CD4-positive, alpha-beta T cell (primary cell): ENCODE measurements at places on chromosomes 1 and 21.
A peak's percentile ranks its signal among the peaks of the same experiment; 100 is the strongest.

DNA sequence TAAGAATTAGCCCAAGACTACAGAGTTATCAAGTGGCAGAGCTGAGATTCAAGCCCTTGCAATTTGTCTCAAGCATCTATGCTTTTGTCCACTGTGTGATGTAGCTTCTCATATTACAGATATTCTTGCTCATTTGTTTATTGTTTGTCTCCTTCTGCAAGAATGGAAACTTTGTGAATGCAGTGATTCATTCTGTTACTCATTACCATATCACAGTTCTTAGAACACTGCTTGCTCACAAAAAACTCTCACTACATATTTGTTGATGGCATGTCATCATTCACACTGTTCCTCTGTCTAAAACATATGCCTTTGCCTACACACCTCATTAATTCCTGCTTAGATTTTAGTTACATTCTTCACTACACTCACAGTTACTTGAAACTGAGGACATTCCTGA, 1198.9 kb downstream of the PLA2G4A start:
- DNase-seq: no peak

DNA sequence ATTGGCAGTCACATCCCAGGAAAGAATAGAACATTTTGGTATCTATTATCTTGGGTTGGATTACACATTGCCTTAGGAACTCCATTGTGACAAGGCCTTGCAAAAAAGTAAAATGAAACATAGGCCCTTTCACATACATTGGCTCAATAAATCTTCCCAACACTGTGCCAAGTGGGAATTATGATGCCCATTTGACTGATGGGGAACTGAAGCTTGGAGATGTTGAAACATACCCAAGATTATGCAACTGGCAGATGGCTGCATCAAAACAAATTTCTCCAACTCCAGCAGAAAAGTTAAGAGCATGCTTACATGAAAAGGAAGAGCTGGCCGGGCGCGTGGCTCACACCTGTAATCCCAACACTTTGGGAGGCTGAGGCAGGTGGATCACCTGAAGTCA, 26.9 kb downstream of the PLEKHO1 start:
- DNase-seq: no peak

DNA sequence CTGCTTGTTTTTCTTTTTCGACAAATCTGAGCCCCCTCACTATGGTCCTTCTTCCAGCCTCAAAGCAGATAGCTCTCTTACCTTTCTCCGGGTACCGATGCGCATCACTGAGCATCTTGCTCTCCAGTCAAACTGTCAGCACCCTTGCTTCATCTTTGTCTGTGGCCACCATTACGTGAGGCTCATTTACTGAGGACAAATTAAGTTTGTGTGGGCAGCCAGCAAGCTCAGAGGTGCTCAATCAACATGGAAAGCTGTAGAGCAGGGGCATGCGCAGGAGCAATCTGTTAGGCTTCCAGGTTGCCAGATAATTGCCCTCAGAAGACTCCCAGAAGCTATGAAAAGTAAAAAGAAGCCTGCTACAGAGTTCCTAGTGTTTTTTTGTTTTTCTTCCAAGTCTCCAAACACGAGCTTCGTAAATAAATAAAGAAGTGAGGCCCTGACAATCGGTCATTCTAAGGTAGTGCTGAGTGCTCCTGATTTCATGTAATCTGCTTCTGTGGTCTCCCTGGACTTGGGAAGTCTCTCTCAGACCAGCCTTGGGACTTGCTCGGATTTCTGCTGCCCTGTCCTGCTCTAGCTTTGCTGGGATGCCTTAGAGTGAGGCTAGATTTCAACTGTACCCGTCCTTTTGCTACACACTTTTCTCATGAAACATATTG, 1.8 kb downstream of the C1orf53 start:
- DNase-seq: no peak

GRCh38 chr1:24643363-24644099, 429 bp downstream of the SRRM1 start:
- DNase-seq: no peak

GRCh38 chr21:36122977-36123376, 11.9 kb upstream of the CBR3 start:
- no peak for DNase-seq

DNA sequence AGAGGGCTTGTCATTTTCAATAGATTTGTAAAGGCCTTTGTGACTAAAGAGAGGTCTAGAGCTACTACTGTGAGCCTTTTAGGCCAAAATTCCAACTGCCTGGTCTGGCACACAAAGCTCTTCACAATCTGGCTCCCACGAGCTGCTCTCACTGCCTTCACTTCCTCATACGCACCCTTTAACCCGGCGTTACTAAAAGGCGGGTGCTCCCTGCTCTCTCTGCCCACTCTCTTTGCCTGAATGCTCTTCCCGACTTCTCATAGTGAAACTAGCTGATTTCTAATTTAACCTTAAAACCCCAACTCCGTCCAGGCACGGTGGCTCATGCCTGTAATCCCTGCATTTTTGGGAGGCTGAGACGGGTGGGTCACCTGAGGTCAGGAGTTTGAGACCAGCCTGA, 14.2 kb downstream of the BSDC1 start:
- no peak for DNase-seq

DNA sequence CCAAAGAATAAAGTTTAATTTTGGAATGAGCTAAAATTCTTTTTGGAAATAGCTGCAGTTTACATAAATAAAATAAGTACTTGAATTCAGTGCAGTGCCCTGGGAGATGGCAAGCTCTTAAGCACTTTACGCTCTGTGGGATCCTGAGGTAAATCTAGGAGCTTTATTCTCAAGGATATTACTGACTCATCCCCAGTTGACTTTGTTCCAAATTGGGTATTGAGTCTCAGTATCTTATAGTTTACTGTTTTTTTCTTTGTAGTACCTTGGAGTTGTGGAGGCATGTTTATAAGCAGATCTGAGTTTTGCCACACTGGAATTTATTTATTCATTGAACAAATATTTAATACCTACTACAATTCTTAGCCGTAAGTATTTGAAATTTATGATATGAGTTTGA, 27.4 kb upstream of the HRNR start:
- DNase-seq: no peak

DNA sequence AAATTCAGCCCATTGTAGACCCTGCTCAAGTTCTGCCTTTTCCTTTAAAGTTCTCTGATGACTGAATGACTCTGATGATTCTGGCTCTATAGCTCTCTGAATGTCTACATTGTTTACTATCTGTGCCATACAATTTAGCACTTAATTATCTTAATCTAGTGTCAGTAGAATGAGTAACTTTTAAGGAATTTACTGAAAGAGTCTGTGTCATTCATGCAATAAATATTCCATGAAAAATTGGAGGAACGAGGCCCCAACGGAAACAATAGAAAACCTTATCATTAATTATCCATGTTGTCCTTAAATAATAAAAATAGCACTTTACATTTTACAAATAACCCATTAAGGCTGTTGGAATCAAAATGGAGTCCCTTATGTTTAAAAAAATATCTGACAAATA, 77.8 kb downstream of the SLC44A5 start:
- no peak for DNase-seq

GRCh38 chr1:30756545-30757351, 826 bp downstream of the LAPTM5 start:
- DNase-seq: peak; percentile 48

DNA sequence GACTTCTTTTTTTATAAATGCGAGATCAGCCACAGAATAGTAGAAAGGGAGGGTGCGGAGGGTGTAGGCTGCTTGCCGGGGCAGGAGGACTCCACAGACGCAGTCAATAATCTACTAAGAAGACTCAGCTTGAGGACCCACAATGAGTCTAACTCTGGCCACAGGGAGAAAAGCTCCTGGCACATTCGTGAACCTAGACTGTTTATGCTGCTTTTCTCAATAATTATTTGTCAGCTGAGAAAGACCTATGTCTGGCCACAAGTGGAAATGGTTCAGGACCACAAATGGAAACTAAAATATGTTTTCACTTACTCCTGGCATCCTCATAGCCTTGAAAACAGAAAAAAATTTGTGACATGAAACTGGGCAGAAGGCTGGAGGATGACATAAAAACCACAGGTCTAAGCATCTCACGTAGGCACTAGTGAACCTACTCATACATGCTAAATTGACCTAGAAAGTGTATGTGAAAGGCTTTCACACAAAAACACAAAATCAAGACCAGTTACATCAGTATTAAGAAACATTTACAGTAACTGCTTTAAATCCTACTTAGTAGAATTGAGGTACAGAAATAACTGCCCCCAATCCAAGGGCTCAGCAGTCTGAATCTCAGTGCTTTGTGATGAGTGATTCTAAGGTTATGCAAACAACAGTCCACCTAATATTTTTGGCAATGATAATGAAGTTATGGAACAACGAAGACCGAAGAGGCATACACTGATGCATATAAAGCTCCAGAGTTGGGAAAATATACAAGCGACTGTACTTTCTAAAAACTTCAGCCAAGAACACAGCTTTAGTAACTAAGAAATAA, 159.5 kb downstream of the SLC45A1 start:
- DNase-seq: no peak

GRCh38 chr21:29242201-29242600, 56.5 kb upstream of the BACH1 start:
- no peak for DNase-seq

- no peak for DNase-seq
Measured at GRCh38 chr21:41142051-41142795, 25.7 kb upstream of the BACE2 start.

DNA sequence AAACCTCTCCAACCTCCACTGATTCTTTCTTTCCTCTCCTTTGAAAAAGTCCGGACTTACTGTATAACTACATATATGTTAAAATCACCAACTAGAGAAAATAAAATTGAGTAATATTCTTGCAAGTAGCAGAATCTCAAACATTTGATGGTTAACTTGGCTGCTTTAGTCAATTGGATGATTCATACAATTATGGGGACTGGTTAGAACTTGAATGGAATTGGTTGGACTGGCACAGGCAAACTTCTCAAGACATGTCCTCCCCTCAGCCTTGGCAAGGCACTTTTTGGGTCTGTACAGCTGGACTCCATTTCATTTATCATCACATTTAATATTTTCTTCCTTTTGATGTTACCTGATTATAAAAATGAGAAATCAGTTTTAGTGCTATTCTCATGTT, 6.5 kb downstream of the WLS start:
- DNase-seq: no peak

DNA sequence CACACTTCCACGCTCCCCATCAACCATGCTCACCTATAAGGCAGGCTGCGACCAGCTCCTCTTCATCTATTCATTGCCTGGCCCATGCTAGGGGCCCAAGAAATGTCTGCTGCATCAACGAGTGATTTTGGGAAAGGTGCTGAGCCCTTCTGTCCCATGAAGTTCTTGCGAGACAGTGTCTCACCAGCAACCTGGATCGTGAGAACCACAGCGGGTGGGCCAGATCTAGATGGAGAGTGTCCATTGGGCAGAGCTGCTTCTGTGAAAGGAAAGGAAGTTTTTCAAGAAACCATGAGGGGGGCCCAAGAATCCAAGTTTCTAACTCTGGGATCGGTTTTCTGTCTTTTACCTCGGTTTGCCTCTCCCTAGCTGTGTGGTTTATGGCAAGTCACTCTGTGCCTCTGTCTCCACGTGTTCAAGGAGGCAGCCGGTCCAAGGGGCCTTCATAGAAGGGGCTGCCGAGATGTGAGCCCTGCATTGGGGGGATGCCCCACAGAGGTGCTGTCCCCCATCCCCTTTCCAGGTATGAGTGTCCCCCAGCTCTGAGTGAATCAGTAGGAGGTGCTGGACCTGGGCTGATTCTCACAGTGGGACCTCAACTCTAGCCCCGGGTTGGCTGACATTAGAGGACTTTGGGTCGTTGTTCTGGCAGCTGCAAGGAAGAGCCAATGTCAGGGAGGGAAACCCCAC, 8.3 kb upstream of the PADI1 start:
- DNase-seq: no peak

DNA sequence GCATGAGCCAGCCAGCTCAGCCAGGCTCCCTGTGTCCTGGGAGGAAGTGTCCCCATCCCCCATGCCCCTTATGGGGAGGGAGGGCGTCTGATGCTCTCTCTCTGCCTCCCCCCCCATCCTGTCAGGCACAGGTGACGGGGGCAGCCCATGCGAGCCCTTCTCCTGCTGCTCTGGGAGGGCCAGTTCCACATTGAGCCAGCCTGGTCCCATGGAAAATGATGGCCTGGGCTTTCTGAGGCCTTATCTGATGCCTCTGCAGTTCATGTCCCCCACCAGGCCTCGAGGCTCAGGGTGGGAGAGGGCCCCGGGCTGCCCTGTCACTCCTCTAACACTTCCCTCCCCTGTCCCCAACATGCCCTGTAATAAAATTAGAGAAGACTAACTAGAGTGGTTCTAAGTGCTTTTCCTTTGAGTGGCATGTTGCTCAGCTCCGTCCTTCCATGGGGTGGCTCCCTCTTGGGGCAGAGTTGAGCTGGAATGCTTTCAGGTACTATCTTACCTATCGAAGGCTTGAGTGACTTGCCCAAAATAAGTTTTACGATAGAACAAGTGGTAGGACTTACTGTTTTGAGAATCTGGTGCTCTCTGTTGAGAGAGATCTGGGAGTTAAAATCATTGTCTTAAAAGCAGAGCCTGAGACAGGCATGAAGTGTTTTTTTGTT, 1.8 kb upstream of the MTFR1L start:
- no peak for DNase-seq

DNA sequence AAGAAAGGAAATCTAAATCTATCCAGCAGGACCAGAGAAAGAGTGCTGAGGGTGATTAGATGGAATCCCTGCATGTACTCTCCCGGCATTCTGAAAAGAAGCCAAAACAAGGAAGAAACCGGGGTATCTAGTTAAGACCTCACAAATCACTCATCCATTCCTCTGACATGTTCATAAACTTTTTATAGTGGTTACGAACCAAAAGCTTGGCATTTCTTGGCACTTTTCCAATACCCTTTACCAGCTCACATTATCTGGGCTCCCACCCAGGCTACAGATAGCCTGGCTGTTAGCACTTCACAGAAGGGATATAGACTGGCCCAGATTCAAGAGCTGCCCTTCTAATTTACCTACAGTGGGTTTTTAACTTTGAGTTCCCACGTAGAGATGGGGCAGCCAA, 1.8 kb upstream of the C1orf74 start:
- DNase-seq: no peak

DNA sequence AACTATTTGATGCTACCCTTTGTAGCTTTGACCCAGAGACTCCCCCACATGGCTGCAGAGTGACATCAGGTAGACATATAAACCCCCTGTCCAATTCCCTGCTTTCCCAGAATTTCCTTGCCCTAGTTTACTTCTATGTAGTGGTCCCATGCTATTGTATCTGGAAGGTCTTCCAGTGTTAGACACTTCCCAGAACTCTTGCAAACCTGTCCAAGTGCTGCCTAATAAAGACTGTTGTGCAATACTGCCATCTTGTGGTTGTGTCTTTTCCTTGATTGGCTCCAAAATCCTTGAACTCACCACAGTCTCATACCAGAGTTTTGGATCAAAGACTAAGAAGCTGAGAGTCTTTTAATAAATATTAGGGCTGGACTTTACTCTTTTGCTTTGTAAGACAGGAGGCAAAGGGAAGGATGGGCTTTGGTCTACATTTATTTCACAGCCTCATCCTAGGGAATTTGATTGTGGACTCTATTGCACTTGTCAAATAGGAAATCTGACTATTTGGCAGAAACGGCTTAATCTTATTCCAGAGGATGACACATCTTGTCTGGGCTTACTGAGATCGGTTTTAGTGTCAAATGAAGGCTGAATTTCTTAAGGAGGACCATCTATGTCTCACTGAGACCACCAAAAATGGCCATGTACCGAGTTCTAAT, 169.9 kb downstream of the LRRC7 start:
- no peak for DNase-seq

GRCh38 chr1:26789931-26790330, 2.2 kb downstream of the PIGV start:
- no peak for DNase-seq
